ENCODE measurements at places on chromosomes 16 and 17. TPM values are rescaled to one million over a fixed set of nuclear protein-coding genes. Genes with fewer than 3 reads are reported as not detected.

NEUROD2 gene
- total RNA-seq, result not detected

SLC39A11 gene
- 27.2 TPM for total RNA-seq

EVPL gene
- total RNA-seq, result not detected

PSME3IP1 gene
- total RNA-seq, result 131 TPM

CA7 gene
- not detected for total RNA-seq

MMP25 gene
- total RNA-seq, result 0.34 TPM

ABCA8 gene
- not detected for total RNA-seq

SYNGR3 gene
- total RNA-seq, result 11.3 TPM

RNF222 gene
- total RNA-seq, result not detected

KIF2B gene
- not detected for total RNA-seq

GRCh38 chr16:27935076-27935475 is 128.4 kb downstream of the GSG1L start:
- H3K4me3 ChIP-seq, result no peak overlapping the region
- H3K27ac ChIP-seq, result no peak overlapping the region
- no peaks in the 10 kb centered on the region for H3K4me1 ChIP-seq
- DNase-seq, result no peak
- peaks cover 11% of the 10 kb centered on the region for H3K27me3 ChIP-seq

GRCh38 chr16:85735946-85736345 is 14.9 kb downstream of the C16orf74 start:
- H3K36me3 ChIP-seq, result peaks cover 26% of the 10 kb centered on the region
- H3K4me1 ChIP-seq, result peaks cover 34% of the 10 kb centered on the region
- peak overlapping the region; percentile 59 for H3K4me3 ChIP-seq
- DNase-seq, result no peak
- H3K27ac ChIP-seq, result no peak overlapping the region

- no peak overlapping the region for H3K27ac ChIP-seq
- no peaks in the 10 kb centered on the region for H3K4me1 ChIP-seq
- no peak overlapping the region for H3K4me3 ChIP-seq
- no peaks in the 10 kb centered on the region for H3K36me3 ChIP-seq
Measured at GRCh38 chr16:2331199-2331930, 9.2 kb downstream of the ABCA3 start.

DNA sequence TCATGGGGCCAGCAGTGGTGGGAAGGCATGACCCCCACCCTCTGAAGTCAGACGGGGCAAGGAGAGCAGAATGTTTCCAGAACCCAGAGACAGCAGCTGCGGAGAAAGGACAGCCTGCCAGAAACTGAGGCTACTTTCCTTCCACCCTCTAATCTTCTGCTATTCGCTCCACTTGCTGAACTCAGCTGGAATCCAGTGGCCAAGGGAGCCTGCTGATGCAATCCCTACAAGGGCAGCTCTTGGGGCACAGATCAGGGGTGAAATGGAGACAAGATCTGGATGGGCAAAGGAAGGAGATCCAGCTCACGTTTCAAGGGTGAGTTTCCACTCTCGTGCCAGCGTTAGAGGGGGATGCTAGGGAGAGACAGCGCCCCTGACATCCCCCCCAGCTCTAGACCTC is 479.1 kb downstream of the SLC39A11 start:
- no peak overlapping the region for H3K27ac ChIP-seq
- H3K27me3 ChIP-seq, result peaks cover 15% of the 10 kb centered on the region
- DNase-seq, result no peak

DNA sequence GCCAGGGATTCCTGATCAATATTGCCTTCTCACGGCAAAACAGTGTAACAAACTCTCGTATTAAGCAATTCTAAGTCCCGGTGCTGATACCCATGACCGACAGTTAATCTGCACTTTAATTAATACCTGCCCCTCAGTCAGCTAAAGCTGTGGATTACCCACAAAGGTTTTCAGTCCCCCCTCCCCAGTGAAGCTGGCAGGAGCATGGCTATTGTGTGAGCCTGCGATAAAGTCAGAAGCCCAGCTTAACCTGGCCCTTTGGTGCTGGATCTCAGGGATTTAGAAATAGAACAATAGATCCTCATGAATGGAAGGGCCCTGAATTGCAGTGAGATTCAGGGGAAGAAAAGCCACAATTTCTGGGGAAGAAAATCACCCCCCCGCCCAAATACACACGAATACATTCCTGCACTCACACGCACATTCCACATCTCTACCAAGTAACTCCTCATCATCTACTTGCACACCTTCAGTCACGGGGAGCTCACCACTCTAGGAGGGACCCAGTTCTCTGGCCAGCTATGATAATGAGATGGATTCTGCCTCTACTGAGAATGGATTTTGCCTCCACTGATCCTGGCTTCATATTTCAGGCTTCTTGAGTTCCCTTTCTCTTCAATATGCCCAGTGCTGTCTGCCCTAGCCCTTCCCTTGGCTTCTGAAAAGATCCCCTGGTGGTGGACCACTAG is 102.6 kb downstream of the WSCD1 start:
- H3K4me1 ChIP-seq, result no peaks in the 10 kb centered on the region
- no peaks in the 10 kb centered on the region for H3K36me3 ChIP-seq
- H3K4me3 ChIP-seq, result no peak overlapping the region
- DNase-seq, result no peak

GRCh38 chr17:27390540-27390939 is 65.7 kb upstream of the KSR1 start:
- H3K27ac ChIP-seq, result no peak overlapping the region
- DNase-seq, result no peak
- peaks cover 11% of the 10 kb centered on the region for H3K27me3 ChIP-seq

- H3K4me3 ChIP-seq, result no peak overlapping the region
- peaks cover 37% of the 10 kb centered on the region for H3K4me1 ChIP-seq
- DNase-seq, result no peak
- H3K27ac ChIP-seq, result no peak overlapping the region
- H3K27me3 ChIP-seq, result no peaks in the 10 kb centered on the region
- H3K36me3 ChIP-seq, result peaks cover 38% of the 10 kb centered on the region
Measured at GRCh38 chr17:28338056-28338768, 2.7 kb downstream of the TNFAIP1 start.

DNA sequence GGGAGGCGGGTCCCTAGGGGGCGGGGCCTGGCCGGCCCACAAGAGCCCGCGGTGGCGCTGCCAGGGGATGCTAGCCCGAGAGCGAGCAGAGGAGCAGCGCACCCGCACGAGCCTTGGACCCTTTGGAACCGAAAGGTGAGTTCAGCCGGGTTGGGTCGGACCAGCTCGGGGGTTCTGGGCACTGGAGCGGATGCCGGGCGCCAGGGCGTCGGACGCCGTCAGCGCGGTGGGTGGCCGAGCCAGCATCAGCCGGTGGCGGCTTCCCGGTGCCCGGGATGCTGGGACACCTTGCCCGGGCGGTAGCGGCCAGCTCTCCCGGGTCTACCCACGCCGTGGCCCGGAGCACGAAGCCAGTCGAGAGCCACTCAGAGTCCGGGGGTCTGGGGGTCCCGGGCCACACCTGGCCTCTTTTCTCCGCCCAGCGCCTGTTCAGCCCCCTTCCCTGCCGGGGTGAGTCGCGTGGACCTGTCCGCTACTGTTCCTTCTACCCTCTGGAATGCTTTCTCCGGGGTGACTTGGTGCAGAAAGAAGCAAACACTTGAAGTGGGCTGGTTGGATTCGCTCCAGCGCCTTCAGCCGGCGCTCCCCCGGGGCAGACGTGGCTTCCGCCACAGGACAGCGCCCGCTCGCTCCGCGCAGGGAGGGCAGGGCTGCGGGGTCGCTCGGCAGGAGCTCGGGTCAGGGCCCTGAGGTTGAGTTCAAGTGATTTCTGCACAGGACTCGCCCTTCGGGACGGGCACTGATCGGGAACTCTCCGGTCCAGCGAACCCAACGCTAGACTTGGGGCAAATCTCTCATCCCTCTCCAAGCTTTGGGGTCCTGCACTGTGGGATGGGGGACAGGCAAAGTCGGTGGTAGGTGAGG is at the start of gene SCNN1G:
Gene SCNN1G, plus strand, starts transcription at position 67 of the 864 bp plus-strand sequence. CDS start 3,527 bp downstream, outside the sequence.
- H3K27ac ChIP-seq, result no peak within 1 kb of the TSS
- H3K4me3 ChIP-seq, result peak within 1 kb of the TSS; percentile 72
- peaks cover 34% of the 10 kb centered on the region for H3K27me3 ChIP-seq
- no peaks in the 10 kb centered on the region for H3K36me3 ChIP-seq
- no peak for DNase-seq
- H3K4me1 ChIP-seq, result peaks cover 15% of the 10 kb centered on the region

DNA sequence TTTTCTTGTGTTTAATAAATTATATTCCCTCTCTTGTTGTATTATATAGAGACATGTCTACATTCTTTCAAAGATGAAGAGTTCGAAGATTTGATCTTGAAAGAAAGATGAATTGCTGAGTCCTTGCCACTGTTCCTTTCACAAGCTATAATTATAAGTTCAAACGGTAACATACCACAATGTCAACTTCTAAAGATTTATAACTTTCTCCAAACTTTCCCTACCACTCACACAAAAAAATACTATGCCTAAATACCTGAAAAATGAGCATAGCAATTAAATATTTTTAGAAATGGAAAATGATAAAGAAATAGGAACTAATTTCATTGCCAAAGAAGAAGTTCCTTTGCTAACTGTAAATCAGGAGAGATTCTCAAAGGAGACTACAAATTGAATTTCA is 50.6 kb downstream of the BRIP1 start:
- H3K27ac ChIP-seq, result no peak overlapping the region
- no peak for DNase-seq
- peaks cover 52% of the 10 kb centered on the region for H3K4me1 ChIP-seq
- H3K36me3 ChIP-seq, result peaks cover 2% of the 10 kb centered on the region
- no peaks in the 10 kb centered on the region for H3K27me3 ChIP-seq
- H3K4me3 ChIP-seq, result no peak overlapping the region

DNA sequence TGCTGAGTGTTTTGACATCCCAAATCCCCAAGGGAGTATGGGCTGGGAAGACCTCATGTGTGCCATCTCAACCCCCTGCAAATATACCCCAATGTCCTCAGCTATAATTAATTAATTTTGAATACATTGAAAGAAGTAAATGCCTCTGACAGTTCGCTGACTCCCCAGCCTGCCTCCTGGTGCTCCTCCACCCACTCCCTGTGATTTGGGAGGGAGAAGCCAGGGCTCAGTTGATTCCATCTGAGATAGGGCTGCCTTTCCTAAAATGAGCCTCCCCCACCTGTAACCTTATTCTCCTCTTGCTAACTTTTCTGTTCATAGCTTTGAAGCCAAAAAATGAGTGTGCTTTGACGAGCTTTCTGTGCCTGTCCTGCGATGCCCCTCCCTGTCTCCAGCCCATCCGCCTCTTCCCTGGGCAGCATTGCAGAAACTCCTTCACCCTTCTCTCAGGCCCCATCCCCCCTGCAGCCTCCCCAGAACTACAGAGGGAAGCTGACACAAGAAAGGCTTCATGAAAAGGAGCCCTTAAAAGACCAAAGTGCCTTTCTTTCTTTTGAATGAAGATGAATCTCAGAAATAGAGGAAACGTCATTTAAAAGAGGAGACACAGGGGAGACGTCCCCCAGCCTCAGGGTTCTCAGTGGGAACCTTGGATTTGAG is 70.3 kb downstream of the HLF start:
- no peak overlapping the region for H3K27ac ChIP-seq
- DNase-seq, result no peak
- H3K27me3 ChIP-seq, result peaks cover 8% of the 10 kb centered on the region
- no peaks in the 10 kb centered on the region for H3K4me1 ChIP-seq

- no peaks in the 10 kb centered on the region for H3K36me3 ChIP-seq
- H3K27ac ChIP-seq, result no peak overlapping the region
- H3K4me1 ChIP-seq, result peaks cover 10% of the 10 kb centered on the region
- DNase-seq, result no peak
- peaks cover 3% of the 10 kb centered on the region for H3K27me3 ChIP-seq
Measured at GRCh38 chr17:73722165-73722564, 77.9 kb upstream of the SDK2 start.

GRCh38 chr16:63998-64913 is 8.2 kb downstream of the RHBDF1 start:
- peaks cover 2% of the 10 kb centered on the region for H3K27me3 ChIP-seq
- H3K4me1 ChIP-seq, result peaks cover 4% of the 10 kb centered on the region
- DNase-seq, result no peak
- no peaks in the 10 kb centered on the region for H3K36me3 ChIP-seq
- H3K4me3 ChIP-seq, result no peak overlapping the region
- H3K27ac ChIP-seq, result no peak overlapping the region

DNA sequence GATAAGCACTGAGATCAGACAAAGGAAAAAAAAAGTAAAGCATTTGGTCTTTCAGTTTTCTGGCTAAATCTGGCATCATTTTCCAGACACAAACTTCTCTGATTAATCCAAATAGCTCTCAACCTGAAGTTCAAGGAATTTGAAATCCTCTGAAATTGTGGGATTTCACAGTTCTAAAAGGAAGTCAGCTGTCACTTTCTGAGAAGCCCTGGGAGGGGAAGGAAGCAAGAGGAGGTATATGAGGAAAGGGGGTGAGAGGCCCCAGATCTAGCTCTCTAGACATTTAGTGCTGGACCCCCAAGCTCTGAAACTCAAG is 17.5 kb upstream of the HOXB9 start:
- H3K4me3 ChIP-seq, result no peak overlapping the region
- no peak overlapping the region for H3K27ac ChIP-seq
- H3K27me3 ChIP-seq, result peaks cover 74% of the 10 kb centered on the region

DNA sequence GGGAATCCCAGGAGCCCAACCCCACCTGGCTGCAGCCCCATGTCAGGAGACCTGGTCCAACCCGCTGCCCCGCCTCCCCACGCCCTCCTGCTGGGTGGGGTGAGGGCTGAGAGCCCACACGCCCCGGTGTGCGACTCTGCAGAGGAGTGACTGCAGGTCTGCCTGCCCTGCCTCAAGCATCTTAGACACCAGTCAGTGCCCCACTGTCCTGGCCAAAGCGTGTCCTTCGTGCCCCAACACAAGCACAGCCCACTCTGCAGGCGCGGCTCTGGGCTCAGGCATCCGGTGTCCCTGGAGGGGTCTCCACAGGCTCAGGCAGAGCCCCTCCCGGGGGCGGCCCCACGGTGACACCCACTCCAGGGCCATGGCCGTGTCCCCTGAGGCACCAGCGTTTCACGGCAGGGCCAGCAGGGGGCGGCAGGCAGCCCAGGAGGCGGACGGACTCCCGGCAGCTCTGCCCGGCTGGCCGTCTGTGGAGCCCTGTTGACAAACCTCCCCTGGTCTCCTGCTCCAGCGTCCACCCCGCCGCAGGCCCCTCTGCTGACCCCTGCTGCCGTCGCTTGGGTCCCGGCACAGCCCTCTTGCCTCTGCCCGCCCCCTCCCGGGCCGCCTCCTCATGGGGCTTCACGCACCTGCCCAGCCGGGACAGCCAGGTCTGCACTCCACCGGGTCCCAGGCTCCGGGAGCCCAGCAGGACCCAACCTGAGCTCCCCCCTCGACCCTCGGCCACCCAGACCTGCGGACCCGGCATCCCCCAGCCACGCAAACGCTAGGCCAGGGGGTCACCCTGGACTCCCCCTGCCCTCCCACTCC is 8.6 kb upstream of the UBE2I start:
- no peak overlapping the region for H3K27ac ChIP-seq
- no peak overlapping the region for H3K4me3 ChIP-seq
- H3K36me3 ChIP-seq, result no peaks in the 10 kb centered on the region
- H3K4me1 ChIP-seq, result peaks cover 50% of the 10 kb centered on the region
- peak; percentile 83 for DNase-seq
